Activated CD4-positive, alpha-beta T cell treated with anti-CD3 and anti-CD28 coated beads, Interleukin-2, amount 10 ng/mL, durations not matched to agents 7 days and 5 days (primary cell): ENCODE measurements at places on chromosomes 6 and 20.

DNA sequence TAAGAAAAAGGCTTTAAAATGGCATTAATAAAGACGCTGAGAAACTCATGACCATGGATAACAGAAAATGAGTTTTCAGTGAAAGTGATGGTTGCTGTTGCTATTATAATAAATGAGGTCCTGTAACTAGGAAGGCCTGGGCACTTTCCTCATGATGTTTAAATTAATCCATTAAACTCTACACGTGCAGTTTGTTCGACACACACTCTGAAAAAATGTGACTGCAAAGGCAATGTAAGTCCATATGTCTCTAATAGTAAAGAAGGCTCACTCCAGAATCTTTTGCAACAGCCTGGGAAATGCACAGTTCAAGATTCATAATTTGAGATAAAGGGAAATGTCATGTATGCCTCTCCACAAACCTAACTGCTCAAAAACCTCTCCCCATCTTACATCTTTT lies 153.4 kb downstream of the COL12A1 start:
- no peak for DNase-seq

DNA sequence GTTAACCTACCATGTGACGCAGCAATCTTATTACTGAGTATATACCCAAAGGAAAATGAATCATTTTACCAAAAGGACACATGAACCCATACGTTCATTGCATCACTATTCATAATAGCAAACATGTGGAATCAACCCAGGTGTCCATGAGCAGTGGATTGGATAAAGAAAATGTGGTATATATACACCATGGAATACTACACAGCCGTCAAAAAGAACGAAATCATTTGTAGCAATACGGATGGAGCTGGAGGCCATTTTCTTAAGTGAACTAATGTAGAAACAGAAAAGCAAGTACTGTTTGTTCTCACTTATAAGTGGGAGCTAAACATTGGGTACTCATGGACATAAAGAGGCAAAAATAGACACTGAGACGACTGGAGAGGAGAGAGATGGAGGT lies 44.2 kb downstream of the TBPL1 start:
- no peak for DNase-seq

DNA sequence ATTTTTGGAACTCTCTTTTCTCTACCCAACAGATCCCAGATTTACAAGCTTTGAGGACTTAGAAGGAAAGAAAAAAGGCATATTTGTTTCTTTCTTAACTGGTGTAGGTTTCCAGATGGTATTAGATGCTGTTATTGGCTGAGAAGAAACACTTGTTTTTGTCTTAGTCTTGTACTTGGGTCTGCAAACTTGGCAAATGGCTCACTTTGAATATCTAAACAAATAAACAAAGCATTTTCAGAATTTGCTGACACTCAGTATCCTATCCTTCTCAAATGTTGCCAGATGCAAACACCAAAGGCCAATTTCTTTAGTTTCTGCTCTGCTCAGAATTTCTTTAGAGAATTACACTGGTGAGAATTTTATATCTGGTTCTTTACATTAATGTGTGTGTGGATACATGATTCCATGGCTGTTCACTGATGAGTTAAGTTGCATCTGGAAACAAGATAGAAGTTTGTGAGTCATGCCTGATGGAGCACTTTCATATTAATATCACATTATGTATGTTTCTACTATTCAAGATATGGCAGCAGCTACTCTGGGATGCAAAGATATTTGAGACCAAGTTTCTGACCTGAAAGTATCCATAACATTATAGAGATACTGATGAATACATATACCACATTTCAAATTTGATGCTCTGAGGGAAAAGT lies 43.7 kb upstream of the CEP162 start:
- DNase-seq: no peak

GRCh38 chr6:156700440-156701057 lies 76.6 kb upstream of the ARID1B start:
- no peak for DNase-seq

- no peak for DNase-seq
These were observed 29.6 kb upstream of the HBS1L start for GRCh38 chr6:135084001-135084915.

DNA sequence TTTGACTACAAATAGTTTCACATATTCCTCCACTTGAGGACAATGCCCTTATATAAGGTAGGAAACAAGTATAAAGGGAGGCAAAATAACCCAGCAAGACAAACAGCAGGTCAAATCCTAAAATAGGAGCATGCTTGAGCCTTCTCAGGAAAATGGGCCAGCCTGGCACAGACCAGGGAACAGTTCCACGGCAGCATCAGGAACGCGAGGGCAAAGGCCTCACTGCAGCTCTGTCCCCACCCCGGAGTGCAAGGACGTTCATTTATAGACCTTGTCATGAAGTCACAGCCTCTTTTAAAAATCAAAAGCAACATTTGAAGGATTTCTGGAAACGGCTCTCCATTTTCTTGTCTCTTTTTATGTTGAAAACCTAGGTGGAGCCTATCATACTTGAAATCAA lies 17.1 kb downstream of the PDE10A start:
- DNase-seq: no peak

- DNase-seq: no peak
These were observed 93.1 kb downstream of the NCR2 start for GRCh38 chr6:41428336-41428995.

GRCh38 chr20:43972692-43973091 lies 58.0 kb downstream of the TOX2 start:
- no peak for DNase-seq

DNA sequence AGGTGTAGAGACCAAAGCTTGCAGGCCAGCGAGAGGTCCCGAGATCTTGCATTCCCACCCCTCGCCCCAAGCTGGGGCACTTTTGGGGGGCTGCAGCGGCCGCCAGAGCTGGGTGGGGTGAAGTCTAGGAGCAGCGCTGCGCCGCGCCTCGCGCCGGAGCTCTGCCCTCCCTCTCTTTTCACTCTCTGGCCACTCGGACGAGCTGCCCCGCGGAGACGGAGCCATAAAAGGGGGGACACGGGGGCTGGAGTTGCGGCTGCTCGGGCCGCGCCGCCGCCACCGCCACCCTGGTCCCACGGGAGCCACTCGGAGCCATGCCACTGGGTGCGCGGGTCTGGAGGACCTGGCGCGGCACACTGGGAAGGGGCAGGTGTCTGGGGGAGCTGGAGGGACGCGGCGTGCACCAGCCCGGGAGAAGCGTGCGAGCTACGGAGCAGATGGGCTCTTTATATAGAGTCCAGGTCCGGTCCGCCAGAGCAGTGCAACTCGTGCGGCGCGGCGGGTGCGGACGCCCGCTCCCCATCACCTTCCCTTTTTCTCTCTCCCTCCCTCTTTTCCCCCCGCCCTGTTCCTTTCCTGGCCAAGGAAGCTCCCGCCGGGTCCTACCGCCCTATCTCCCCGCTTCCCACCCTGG lies 687 bp upstream of the HTR1B start:
- no peak for DNase-seq

DNA sequence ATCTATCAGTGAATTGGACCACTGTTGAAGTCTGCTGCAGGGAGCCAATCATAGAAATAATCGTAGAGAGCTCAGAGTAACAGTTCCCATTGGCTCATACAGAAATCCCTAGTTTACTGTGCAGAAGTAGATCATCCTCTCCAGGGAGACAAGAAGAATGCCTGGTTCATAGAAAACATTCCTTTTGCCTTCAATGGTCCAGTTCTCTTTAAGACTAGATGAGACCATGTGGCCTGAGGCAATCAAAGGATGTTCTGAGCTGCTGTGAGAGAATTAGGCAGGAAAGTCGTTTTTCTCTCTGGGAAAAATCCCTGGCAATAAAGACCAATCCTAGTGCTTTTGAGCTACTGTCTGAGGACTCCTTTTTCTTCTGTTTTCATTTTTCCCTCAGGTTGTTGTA lies 208.4 kb downstream of the CENPW start:
- no peak for DNase-seq

- no peak for DNase-seq
These were observed 205.8 kb downstream of the TRDN start for GRCh38 chr6:123430970-123431369.

GRCh38 chr6:113854531-113855499 lies 2.3 kb upstream of the MARCKS start:
- no peak for DNase-seq

- DNase-seq: no peak
These were observed 49.1 kb downstream of the GRM4 start for GRCh38 chr6:34096814-34097213.

DNA sequence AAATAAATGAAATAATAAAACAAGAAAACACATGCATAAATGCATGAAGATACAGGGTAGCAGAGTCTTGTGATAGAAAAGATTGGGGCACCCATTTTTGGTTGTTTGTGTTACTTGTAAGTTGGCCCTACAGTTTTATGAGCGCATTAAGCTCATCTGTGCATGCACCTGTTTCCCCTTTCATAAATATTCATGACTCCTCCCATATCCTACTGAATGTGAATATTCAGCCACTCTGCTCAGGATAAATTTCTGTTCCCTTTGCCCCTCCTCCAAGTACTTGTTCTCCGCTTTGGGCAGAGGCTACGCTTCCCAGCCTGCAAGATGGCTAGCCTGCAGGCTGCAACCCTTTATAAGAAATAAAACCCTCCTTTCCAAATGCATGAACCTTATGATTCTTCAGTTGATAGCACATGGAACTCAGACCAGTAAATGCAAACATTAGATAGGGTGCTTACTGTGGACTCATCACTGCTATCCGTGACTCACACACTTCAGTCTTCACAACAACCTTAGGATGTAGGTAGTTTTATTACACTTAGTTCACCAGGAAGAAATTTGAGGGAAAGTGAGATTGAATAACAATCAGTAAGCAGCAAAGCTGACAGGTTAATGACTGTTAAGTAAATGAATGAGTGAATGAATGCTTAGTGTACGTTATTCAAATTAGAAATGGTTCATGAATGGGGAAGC lies 15.0 kb downstream of the ALDH8A1 start:
- no peak for DNase-seq

GRCh38 chr6:93059911-93060310 lies 359.4 kb downstream of the EPHA7 start:
- no peak for DNase-seq

- DNase-seq: no peak
These were observed 9.3 kb downstream of the CYP21A2 start for GRCh38 chr6:32047539-32047854.

GRCh38 chr20:46688151-46689081 lies 828 bp downstream of the TP53RK start:
- no peak for DNase-seq

DNA sequence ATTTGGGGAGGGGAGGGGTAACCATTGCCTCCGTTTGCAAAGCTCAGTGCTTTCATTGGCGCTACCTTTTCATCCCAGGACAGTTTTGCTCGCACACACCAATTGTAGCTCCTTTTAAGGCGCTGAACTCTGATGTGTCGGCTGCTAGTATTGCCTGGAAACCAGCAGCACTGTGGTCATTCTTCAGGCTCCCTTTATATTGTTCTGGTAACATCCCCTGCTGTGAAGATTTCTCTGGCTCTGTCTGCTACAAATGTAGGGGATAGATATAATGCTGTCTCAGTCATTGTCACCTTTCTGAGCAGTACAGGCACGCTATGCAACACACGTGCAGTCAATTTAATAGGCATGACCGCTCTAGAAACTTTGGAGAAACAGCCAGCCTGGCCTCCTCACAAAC lies 172.9 kb upstream of the SASH1 start:
- no peak for DNase-seq

DNA sequence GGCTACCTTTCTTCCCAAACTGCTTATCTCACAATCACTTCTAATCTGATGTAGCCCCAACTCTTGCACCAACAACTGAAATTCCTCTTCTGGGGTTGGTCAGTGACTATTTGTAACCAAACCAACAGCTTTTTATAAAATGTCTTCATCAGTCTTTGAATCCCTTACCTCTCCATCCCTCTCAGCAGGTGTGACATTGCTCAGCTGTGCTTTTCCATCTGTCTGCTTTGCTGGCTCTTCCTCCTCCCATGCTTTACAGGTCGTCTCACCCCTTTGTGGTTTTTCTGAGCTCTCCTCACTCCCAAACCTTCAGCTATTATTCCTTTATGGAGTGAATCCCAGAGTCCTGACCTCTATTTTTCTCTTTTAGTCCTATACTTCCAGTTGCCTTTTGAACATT lies 5.9 kb downstream of the MAP7 start:
- no peak for DNase-seq

GRCh38 chr6:166258854-166259276 lies 49.3 kb downstream of the PRR18 start:
- DNase-seq: peak; percentile 48

- no peak for DNase-seq
These were observed 121.5 kb upstream of the MCHR2 start for GRCh38 chr6:100115407-100116101.

- no peak for DNase-seq
These were observed 4.4 kb upstream of the TMEM14A start for GRCh38 chr6:52666523-52666922.
